ENCODE measurements at places on chromosomes 13 and 19.

GRCh38 chr13:75789451-75790197 is 153.5 kb downstream of the LMO7 start:
- DNase-seq = no peak

DNA sequence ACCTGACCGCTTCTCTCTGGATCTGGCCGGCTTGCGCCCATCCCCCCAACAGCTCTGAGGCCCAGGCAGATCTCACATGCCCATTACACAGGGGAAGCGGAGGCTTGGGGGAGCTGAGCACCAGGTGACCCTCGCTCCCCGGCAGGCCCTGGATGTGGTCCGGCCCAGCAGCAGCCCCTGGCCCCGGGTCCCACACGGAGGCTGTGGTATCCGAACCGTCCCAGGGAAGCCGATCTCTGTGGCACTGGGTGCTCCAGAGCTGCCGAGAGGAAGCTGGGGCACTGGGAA is 27.7 kb downstream of the SBNO2 start:
- no peak for DNase-seq

DNA sequence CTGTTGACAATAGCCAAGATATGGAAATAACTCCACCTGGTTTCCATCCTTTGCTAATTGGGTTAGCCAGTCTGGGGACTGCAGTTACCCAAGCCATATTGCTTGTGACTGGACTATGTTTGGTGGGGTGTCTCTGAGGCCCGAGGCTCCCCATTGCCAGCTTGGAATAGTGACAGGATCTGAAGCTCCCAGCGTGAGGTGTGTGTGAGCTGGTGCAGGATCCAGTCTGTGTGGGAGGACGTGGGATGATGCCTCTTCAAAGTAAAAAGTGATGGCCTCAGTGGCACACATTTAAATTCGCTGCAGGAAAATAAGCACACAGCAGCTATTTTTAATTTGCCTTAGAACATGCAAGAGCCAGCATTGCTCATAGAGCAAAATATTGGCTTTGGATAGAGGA is 75.0 kb downstream of the TEX26 start:
- no peak for DNase-seq

DNA sequence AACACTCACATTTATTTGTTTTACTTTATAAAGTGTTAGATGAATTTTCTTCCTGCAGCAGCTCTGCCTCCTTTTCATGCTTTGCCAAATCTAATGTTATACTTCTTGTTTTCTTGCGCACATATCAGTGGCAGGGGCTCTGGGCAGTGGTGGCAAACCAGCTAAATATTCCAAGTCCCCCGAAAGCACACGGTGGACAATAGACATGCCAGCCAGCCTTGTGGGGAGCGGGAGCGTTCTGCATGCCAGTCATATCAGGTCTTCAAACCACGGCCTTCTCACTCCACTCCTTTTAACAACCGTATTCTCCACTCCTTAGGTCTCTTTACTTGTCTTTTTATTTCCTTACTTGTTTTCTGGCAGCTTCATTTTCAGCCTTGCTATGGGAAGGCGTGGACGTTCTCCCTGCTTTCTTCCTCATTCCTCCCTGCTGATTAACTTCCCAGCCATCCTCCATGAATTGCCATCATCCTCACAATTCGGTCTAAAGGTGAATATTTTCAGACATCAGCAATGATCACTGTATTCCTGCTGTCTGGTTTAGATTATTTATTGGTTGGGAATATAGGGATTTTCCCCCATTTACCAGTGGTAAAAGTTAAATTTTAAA is 77.1 kb upstream of the WASF3 start:
- DNase-seq = no peak

DNA sequence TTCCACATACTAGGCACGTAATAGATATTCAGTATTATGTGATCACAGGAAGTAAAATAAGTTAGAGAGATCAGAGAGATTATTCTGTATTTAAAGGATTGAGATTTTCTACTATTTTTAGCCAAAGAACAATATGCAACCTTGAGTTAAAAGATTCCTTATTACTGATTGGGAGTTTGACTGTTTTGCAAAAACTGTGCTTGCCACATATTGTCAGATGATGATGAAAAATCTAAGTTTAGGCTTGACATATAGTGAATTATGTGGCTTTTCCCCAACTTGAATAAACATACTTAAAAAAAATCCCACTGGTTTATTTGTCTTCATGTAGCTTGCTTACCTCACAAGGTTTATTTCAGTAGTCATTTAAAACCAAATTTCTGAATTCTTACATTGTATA is 194.4 kb downstream of the KCNRG start:
- DNase-seq = no peak

- no peak for DNase-seq
These were observed 26.8 kb upstream of the WDFY2 start for GRCh38 chr13:51557438-51557837.

DNA sequence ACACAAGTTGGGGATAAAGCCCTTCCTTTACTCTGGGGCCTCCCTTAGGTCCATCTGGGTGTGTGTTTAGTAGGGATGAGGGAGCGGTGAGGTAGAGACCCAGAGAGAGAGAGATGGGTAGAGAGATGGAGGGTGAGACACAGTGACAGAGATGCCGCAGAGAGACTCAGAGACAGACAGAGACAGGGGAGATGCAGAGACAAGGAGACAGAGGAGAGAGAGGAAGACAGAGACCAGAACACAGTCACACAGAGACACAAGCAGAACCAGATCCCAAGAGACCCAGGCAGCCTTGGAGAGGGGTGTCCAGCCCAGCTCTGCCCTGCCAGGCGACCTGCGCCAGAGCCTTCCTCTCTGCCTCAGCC is 2.4 kb downstream of the KLK1 start:
- DNase-seq = no peak

DNA sequence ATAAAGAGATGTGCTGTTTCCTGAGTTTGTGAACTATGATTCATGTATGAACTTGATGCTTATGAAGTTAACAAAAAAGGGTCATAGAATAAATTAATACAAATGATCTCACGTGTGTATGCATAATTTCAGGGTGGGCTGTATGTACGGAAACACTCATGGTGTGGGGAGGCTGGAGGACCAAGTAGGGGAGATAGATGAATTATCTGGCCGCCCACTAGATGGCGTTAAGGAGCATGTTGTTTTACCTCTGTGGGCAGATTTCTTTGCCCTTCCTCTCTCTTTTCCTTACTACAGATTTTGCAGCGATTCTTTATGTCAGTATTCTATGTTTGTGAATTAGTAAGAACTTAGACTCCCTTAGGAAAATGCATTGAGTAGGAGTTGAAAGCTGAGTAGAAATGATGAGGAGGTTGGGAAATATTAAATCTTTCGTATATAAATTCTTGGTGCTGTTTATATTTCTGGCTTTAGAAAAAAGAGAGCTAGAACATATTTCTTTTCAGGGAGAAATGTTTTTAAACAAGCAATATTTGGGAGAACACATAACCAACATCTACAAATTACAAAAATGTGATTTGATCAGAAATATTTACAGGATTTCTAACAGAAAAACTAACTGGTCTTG is 47.4 kb upstream of the TMTC4 start:
- no peak for DNase-seq

DNA sequence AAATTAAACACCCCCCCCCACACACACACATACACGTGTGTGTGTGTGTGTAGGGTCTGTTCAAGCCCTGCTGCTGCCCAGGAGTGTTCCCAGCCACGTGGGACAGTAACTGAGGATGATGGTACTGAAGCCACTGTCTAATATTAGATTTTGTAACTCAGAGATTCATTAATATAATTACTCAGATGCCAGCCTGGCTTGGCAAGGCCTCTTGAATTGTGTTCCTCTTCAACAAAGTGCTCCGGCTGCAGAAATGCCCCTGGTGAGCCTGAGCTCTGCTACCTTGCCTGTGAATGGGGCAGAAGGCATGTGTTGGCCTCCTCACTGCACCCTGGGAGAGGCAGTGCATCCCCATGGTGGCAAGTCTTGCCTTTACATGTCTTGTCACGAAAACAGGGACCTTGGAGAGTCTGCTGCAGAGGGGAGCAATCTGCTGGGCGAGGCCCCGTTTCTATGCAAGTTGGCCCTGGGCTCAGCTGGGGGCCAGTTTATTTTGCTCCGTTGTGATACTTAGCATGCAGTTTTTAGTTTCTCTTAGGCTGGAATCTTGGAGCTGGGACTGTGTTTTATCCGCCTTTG is 44.0 kb downstream of the NFIX start:
- DNase-seq = no peak

DNA sequence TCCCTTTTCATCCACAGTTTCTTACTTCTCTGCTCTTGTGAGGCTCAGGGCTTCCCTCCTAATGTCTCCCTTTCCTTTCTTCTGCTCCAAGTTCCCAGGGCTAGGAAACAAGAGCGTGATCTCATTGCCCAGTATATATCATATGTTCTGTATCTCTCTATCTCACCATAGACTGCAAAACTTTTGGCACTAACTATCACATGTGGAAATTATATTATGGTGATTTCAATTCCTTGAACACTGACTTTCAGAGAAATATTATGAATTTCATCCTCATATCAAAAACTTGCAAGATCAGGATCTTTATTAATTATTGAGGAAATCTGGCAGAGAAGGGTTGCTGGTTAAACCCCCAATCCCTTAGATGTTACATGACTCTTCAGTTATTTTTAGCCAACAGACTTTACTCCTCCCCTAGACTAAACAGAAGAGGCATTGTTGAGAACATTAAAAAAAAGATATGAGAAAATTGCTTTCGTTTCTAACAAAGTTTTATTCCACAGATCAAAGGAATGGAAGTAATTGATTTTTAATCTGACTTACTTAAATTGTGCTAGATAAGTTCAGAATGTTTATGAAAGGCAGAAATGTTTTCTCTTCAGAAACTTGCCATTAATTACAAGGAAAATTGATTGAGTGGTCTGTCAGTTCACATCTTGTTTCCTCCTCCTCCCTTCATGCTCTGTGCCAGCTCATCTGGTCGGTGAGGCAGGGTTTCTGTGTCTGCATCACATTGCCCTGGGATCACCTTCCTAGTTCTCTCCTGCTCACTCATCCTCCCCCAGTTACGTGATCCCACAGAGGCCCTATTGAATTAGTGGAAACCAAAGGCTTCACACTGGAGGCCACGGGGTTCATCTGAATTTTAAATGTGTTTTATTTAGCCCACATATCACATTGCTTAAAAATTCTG is 378.5 kb downstream of the LMO7 start:
- no peak for DNase-seq

DNA sequence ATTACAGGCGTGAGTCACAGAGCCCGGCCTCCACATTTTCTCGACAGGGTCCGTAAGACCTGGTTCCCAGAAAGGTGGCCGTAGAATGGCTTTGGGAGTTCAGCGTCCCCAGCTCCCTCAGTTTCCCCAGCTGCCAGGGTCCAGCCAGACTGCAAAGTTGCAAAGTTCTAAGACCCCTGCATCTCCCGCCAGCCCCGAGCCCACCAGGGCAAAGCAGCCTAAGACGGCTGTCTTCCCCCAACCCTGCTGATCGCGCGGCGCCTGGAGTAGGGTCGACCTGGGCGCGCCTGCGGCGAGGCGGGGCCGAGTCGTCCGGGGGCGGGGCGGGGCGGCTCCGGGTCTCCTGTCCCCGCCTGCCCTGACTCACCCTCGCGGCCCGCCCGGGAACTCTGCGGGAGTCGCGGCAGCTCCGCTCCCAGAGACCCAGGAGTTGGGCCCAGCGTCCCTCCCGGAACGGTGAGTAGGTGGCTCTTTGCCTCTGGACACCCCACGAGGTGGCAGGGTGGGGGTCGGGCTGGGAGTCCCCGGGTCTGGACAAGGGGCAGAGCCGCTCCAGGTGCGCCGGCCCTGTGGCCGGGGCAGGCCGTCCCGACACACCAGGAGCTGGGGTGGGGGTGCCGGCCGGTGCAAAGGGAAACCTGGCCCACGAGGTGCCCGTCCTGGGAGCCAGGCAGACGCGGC is at the start of gene LRRC8E:
LRRC8E (plus strand) TSS at position 366 of the 681 bp plus-strand sequence. CDS start 7,094 bp downstream, outside the sequence.
- DNase-seq = no peak

DNA sequence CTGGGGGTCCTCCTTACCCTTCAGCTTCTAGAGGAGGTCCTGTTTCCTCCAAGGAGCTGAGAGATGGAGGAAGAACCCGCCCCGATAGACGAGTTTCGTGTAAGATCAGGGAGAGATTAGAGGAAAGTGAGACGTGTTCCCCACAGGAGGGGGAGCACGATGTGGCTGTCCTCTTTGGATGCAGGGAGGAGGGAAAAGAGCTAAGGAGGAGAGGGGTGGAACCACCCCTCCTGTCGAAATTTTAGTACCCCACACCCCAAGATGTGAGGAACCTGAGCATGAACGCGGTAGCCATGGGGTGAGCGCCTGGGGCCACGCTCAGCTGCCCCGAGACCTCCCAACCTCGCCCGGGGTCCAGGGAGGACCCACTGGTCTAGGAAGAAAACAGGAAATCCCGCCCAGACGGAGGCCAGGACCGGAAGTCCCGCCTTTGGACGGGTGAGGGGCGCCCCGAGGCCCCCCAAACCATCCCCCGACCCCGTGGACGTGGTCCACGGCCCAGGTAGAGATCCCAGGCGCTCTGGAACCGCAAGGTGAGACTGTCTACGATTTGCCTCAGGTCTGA is 1.2 kb downstream of the AKT1S1 start:
- DNase-seq = no peak

DNA sequence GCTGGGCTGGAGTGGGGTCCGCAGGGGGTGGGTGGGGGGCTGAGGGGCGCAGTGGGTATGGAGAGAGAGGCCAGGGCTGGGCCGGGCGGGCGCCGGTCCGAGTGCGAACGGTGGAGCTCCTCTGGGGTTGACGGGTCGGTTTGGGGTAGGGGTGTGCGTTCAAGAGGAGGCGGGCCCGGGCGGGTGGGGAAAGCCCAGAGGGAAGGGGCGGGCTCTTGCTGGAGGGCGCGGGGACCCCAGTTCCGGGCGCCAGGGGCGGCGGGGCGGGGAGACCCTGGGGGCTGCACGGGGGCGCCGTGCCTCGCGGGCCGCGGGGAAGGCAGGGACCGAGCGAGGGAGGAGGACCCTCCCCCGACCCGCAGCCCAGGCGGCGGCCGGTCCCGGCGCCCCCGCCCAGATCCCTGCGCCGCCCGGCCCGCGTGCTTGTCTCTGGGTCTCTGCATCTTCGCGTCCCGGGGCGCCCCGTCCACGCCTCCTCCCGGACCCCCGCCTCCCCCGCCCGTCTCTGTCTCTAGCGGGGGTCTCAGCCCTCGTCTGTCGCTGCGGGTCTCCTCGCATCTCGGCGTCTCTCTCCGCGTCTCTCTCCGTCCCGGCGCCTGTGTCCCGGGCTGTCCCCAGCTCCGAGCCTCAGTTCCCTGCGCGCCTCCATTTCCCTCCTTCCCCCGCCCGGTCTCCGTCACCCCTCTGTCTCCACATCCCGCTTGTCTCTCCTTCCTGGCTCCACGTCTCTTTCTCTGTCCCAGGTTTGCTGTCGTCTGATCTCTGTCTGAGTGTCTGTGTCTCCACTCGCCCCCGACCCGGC is 8.3 kb upstream of the SHISA7 start:
- DNase-seq = no peak

- DNase-seq = no peak
These were observed 152.1 kb downstream of the POSTN start for GRCh38 chr13:37446503-37446902.

GRCh38 chr19:22526661-22527272 is 104.6 kb upstream of the ZNF98 start:
- no peak for DNase-seq

GRCh38 chr19:18533058-18533457 is 10.3 kb downstream of the FKBP8 start:
- no peak for DNase-seq

GRCh38 chr19:24081056-24081455 is 5.9 kb upstream of the ZNF254 start:
- DNase-seq = no peak

Measured in mesenteric fat pad (tissue), 1 donor.